Immature natural killer cell (primary cell): ENCODE measurements at places on chromosomes 12 and 14. TPM values are rescaled to one million over a fixed set of nuclear protein-coding genes. Genes with fewer than 3 reads are reported as not detected.
A peak's percentile ranks its signal among the peaks of the same experiment; 100 is the strongest.

GRCh38 chr14:104524726-104525125 lies 54.8 kb upstream of the C14orf180 start:
- no peak for DNase-seq

DNA sequence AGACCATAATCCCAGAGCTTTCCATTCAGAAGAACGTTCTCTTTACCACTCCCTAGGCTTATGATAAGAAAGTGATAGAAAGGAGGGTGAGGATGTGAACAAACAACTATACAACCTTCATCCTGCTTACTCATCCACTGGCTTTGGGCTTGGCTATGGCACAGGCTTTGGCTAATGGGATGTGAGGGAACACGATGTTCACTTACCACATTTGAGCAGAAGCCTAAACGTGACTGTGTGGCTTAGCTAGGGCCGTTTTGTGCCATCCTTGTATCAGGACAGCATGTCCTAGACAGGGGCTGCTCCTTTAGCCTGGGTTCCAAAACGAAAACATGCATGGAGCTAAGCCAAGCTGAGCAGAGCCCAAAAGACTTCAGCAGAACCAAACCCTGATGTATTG lies 118.6 kb upstream of the CCDC175 start:
- no peak for DNase-seq

DNA sequence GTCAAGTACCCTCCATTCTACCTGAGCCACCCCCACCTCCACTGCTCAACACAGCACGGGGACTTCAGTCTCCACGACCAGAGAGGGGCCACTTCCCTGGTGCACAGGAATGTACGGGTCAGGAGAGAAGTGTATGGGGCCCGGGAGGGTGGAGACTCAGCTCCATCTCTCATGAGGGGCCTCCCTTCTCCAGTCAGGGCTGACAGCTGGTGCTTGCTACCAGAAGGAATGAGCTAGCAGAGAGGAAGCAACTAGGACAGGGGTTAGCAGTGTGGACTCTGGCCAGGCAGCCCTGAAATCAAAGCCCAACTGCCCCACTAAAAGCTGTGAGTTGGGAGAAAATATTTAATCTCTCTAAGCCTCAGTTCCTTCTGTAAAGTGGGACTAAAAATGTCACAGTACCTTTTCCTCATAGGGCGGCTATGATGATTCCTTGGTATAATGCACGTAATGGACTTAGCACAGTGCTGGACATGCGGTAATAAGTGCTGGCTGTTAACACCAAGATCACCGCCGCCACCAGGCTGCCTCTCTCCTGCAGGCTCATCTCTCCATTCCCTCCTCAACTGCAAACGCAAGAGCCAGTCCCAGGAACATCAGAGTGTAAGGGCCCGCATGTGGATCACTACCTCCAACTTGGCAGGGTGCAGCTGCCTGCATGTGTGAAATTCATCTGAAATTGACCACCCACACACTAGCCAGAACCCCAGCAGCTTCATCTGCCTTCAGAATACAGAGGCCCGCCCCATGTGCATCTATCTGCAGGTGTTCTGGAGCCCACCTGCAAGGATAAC lies 14.6 kb downstream of the ACTN1 start:
- DNase-seq = no peak

GRCh38 chr12:26455936-26456574 lies 260.7 kb downstream of the SSPN start:
- no peak for DNase-seq

DNA sequence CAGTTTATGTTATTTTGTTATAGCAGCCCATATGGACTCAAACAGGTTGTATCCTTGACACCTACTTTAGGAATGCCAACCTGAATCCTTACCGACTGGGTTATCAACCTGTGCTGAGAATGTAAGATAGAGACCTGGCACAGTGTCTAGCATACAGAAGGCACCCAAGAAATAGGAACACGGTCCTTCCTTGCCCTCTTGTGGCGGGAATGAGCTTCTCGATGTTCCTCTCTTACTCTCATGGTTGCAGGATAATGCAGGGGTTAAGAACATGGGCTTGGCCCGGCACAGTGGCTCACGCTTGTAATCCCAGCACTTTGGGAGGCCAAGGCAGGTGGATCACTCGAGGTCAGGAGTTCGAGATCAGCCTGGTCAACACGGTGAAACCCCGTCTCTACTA lies 6.5 kb downstream of the C12orf43 start:
- DNase-seq = no peak

The MDP1 gene
- polyA plus RNA-seq = 29.5 TPM

DNA sequence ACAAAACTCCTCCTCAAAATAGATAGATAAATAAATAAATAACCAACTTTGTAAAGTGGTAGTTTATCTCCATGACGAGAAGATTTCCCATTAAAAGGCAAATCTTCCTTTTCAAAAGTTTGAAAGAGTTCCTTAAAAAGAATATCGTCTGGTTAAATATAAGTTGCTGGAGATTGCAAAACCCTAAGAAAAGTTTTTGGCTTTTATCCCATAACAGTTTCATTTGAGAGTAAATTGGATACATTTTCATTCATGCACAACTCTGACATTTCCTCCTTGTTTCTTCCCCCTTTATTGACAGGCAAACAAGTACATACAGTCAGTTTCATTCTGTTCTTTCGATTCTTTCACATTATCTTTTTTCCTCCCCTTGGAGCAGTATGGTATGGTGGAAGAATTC lies 45.4 kb upstream of the BTG1 start:
- DNase-seq = no peak

- no peak for DNase-seq
These were observed 28.8 kb upstream of the RPLP0 start for GRCh38 chr12:120229487-120230325.

GRCh38 chr14:104705340-104706047 lies 16.1 kb downstream of the INF2 start:
- DNase-seq = no peak

The CLEC4C gene
- polyA plus RNA-seq = 2.7 TPM

GRCh38 chr14:101598571-101599233 lies 37.4 kb downstream of the DIO3 start:
- DNase-seq = no peak

DNA sequence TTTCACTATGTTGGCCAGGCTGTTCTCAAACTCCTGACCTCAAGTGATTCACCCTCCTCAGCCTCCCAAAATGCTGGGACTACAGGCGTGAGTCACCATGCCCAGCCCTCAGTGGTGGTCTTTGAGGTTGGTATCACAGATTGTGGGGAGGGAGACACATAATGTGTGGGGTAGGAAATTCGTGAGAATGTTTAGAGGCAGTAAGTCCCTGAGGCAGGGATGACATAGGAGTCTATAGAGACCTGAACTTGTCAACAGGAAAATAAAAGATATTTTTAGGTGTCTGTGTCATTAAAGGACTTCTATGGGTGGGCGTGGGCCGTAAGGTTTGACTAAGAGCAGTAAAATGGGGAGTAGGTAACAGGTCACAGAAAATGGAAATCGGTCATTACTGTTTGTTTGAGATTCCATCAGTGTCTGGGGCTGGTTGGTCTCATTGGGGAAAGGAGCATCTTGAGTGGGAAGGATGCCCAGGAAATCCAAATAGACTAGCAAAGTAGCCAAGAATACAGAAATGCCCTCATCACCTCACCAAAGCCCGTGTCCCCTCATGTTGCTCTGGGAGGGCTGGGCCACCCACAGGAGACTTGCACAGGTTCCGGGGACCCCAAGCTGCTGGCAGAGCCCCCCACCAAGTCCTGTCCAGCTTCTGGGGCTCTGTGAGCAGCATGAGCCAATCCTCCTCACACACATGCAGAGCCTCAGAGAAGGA lies 63.6 kb upstream of the BCL2L14 start:
- DNase-seq = no peak

GRCh38 chr12:60844875-60845274 lies 1249.0 kb downstream of the SLC16A7 start:
- no peak for DNase-seq

DNA sequence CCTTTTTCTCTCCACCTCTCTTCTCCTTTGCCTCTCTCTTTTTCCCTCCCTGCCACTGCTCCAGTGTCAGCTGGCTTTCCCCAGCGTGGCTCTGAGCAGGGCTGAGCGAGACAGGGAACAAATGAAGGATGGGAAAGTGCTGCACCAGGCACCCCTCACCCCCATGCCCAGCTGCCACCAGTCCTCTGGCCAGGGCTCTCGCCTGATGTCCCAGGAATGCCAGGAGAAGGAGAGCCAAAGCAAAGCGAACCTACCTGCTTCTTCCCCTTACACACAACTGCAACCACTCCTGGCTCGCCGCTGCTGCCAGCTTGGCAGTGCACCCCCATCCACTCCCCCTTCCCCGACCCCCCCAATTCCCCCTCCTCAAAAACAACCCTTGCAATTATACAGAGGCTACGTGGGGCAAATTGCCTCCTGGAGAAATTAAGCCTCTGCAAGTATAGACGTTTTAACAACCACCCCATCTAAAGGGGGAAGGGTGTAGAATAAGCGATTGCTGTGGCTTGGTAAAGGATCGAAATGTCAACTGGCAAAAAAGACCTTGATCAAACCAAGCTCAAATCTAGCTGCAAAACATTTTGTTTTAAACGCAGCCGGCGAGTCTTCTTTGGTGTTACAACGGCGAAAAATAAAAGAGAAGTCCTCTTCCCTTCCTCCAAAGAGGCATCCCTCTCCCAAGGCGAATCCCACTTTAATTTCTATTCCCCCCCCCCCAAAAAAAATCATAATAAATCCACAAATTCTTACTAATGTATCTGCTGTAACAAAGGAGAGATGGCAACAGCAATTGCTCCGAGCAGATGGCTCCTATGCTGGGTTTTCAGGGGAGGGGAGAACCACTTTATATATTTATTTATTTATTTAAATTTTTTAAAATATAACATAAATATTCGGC lies 2.9 kb downstream of the BCL11B start:
- DNase-seq = no peak

- DNase-seq = no peak
These were observed 26.9 kb upstream of the PYGL start for GRCh38 chr14:50970886-50971781.

- DNase-seq = no peak
These were observed 60.5 kb downstream of the BTG1 start for GRCh38 chr12:92085040-92085735.

The B4GALNT1 gene
- polyA plus RNA-seq = not detected

GRCh38 chr12:86230516-86231146 lies 25.6 kb downstream of the MGAT4C start:
- DNase-seq = no peak

- no peak for DNase-seq
These were observed 77.8 kb downstream of the DDX51 start for GRCh38 chr12:132066345-132066685.

GRCh38 chr12:18139989-18140596 lies 50.1 kb upstream of the RERGL start:
- DNase-seq = no peak

GRCh38 chr14:81396113-81396512 lies 4.0 kb downstream of the STON2 start:
- DNase-seq = no peak

DNA sequence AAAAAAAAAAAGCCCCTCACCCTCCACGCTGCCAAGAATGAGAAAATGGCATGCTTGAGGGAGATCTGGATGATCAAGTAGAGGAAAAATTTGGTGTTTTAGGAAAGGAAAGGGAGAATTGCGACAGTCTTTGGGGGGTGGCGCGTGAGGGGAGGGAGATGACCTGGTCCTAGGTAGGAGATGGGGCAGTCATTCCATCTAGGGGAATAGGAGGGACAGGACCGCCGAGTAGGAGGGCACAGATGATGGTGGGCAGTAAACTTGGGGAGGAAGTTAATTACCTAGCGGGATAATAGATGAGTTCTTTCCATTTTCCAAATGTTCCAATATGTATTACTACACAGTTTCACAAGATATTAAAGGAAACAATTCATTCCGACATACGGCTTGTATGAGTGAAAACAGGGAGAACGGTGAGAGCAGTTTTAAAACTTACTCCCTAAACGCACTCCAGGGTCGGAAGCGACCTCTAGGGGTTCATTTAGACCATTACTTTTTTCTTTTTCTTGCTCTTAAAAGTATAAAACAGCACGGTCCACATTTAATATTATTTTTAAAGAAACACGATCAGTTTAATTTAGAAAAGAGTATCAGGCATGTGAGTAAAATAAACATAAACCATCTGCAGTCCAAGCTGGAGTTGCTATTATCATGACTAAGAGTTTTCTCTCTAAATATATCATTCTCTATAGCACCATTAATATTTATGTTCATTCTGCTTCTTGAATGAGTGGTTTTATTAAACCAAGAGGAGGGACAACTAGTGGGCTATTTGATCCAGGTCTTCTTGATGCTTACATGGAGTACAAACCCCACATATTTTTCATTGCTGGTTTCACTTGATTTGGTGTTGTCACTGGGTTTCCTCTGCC lies 3.0 kb upstream of the FNTB start:
- peak; percentile 50 for DNase-seq

The CLEC1B gene
- 2.0 TPM for polyA plus RNA-seq

The SYCP3 gene
- polyA plus RNA-seq = 0.18 TPM

DNA sequence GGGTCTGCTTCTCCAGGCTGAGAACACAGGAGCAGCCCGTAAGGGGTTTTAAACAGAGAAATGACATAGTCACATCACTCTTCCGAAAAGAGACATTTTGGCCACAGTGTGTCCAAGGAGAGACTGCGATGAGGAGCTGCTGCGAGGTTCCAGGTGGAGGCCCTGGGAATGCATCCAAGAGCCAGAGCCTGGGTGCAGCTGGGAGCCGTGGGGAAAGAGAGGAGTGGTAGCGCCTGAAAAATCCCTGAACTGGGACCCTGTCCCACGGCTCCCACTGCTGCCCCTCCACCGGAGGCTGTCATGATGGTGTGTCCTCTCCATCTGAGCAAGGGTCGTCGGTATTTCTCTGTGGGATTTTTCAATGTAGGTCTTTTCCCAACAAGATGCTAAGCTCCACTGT lies 146.9 kb downstream of the BCL11B start:
- no peak for DNase-seq

- no peak for DNase-seq
These were observed 536 bp downstream of the VPS29 start for GRCh38 chr12:110501399-110501751.

The PZP gene
- not detected for polyA plus RNA-seq

The SERPINA3 gene
- not detected for polyA plus RNA-seq

- no peak for DNase-seq
These were observed 75.9 kb upstream of the DHRS4 start for GRCh38 chr14:23877538-23878180.

DNA sequence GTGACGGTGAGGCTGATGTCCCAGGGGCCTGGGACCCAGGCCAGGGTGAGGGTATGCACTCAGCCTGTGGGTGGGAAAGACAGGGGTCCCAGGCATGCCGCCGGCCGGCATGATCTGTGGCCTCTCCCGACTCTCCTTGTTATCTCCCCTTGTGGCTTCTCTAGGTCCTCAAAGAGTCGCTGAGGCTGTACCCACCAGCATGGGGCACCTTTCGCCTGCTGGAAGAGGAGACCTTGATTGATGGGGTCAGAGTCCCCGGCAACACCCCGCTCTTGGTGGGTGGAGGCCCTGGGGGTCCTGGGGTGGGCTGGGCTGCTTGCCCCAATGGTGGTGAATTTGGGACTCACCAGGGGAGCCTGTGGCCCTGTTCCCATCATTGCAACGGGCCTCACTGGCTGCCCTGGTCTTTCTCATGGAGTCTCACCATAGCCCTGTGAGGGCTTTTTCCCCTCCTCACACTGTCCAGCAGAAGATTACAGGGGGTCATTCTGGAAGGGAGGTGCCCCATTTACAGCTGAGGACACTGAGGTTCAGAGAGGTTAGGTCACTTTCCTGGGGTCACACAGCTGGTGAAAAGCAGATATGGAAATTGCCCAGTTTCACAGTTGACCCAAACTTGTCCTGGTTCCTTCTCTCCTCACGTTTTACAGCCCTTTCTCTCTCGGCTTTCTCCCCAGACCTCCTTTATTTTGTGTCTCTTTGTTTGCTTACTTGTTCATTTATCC lies 37.9 kb downstream of the CYP46A1 start:
- DNase-seq = no peak

GRCh38 chr12:23760495-23760894 lies 189.0 kb downstream of the SOX5 start:
- DNase-seq = no peak
